IPS-NIHi11 (cell line): ENCODE measurements at places on chromosomes 4 and X.
A peak's percentile ranks its signal among the peaks of the same experiment; 100 is the strongest.

DNA sequence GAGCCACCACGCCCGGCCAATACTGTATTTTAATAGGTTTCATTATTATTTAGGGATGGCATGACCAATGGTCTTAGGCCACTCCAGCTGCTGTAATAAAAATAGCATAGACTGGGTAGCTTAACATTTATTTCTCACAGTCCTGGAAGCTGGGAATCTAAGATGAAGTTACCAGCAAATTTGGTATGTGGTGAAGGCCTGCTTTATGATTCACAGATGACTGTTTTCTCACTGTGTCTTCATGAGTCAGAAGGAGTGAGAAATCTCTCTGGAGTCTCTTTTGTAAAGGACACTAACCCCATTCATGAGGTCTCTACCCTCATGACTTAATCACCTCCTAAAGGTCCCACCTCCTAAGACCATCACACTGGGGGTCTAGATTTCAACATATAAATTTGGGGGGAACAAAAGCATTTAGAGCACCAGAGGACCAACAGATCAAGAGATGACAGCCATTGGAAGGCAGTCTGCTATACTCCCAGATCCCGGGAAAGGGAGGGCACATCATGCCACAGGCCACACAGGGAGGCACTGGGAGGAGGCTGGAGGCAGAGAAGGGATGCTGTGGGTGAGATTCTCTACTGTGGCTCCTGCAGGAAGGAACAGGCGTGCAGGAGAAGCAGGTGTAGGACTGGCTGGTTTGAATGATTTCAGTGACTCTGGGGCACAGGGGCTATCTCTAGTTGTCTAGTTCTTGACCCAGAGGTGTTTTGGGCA lies 335.8 kb upstream of the SFRP2 start:
- no peak for DNase-seq

DNA sequence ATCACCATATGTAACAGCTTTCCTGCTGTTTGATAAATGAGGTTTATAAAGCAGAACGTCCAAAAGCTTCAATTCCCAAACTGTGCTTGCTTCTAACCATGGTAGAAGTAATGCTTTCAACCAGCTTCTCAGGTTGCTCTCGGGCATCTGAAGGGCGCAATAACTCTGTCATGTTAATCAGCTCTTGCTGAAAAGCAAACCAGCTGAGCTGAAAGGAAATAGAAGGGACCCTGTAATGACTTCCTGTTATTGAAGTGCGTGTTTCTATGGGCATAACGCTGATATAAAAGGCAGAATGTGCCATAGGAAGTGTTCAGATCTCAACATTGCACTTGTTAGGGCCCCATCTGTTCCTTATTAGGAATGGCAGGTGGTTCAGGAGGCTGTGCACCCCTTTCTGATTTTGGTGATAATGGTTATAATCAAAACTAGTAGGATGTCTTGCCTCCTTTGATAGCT lies 21.2 kb downstream of the HERC3 start:
- DNase-seq, result peak; percentile 23

DNA sequence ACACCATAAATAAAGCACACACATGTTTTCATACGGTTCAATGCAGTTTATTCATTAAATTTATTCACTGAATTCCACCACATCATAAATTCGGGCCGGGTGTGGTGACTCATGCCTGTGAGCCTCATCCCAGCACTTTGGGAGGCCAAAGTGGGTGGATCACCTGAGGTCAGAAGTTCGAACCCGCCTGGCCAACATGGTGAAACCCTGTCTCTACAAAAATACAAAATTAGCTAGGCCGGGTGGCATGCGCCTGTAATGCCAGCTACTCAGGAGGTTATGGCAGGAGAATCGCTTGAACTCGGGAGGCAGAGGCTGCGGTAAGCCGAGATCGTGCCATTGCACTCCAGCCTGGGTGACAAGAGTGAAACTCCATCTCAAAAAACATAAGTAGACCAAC lies 131.6 kb downstream of the PDS5A start:
- no peak for DNase-seq

GRCh38 chrX:69024931-69025330 lies 140.3 kb downstream of the PJA1 start:
- peak; percentile 48 for DNase-seq

DNA sequence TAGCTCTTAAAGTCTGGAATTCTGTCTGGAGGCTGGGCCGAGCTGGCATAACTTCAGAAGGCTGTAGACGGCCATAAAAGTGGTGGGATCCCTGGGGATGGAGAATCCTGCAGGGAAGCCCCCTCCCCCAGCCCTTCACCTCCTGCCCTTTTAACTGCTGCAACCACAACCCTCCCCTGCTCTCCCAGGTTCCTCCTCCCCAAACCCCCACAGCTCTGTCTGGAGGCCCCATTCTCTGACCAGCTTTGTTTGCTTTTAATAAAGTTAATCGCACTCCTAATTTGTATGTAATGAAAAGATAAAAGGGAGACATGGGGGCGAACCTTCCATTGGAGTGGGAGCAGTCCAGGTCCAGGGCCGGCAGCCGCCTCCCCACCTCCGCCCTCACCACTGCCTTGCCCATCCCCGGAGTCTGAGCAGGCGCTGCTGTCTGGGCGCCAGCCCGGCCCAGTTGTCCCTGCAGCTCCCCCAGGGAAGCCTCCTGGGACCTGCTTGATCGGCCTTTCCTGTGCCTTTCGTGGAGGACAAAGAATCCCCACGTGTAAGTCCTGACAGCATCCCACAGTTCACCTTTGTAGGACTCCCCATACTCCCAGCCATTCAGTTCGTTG lies 84.3 kb downstream of the PJA1 start:
- no peak for DNase-seq
